ENCODE measurements at places on chromosomes 7 and 10. TPM values are rescaled to one million over a fixed set of nuclear protein-coding genes. Genes with fewer than 3 reads are reported as not detected.

Gene FGL2
- 33.0 TPM for total RNA-seq

GRCh38 chr10:70958396-70958795 is 70.0 kb upstream of the PCBD1 start:
- no peaks in the 10 kb centered on the region for H3K36me3 ChIP-seq
- no peak for DNase-seq
- no peak overlapping the region for H3K27ac ChIP-seq
- no peak overlapping the region for H3K4me3 ChIP-seq
- H3K27me3 ChIP-seq, result no peaks in the 10 kb centered on the region

GRCh38 chr7:140179339-140179738 is 2.6 kb upstream of the KDM7A start:
- no peak overlapping the region for H3K4me3 ChIP-seq
- H3K36me3 ChIP-seq, result no peaks in the 10 kb centered on the region
- no peak for DNase-seq
- no peak overlapping the region for H3K27ac ChIP-seq
- H3K27me3 ChIP-seq, result no peaks in the 10 kb centered on the region

GRCh38 chr10:91614225-91614624 is 18.6 kb downstream of the PPP1R3C start:
- no peaks in the 10 kb centered on the region for H3K27me3 ChIP-seq
- DNase-seq, result no peak
- no peak overlapping the region for H3K4me3 ChIP-seq
- peaks cover 7% of the 10 kb centered on the region for H3K4me1 ChIP-seq
- no peaks in the 10 kb centered on the region for H3K36me3 ChIP-seq

DNA sequence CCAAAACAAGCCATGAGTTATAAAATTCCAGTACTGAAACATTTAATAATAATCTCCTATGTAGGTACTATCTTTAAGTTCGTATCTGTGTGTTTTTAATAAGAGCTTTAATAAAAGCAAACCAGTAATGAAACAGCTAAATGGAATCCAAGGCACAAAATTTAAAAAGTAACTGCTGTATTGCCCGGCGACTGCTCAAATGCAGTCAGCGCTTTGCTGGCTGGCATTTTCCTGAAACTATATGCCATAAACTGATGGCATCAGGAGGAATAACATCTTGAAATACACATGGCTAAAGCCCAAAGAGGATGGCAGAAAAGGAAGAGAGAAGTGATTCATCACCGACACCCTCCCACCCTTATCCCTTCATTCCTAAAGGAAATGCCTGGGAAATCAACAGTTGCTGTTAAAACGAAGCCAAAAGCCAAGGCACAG is 133.1 kb downstream of the CUBN start:
- no peaks in the 10 kb centered on the region for H3K36me3 ChIP-seq
- DNase-seq, result no peak
- H3K27ac ChIP-seq, result peak overlapping the region; percentile 69
- H3K4me3 ChIP-seq, result peak overlapping the region; percentile 6

DNA sequence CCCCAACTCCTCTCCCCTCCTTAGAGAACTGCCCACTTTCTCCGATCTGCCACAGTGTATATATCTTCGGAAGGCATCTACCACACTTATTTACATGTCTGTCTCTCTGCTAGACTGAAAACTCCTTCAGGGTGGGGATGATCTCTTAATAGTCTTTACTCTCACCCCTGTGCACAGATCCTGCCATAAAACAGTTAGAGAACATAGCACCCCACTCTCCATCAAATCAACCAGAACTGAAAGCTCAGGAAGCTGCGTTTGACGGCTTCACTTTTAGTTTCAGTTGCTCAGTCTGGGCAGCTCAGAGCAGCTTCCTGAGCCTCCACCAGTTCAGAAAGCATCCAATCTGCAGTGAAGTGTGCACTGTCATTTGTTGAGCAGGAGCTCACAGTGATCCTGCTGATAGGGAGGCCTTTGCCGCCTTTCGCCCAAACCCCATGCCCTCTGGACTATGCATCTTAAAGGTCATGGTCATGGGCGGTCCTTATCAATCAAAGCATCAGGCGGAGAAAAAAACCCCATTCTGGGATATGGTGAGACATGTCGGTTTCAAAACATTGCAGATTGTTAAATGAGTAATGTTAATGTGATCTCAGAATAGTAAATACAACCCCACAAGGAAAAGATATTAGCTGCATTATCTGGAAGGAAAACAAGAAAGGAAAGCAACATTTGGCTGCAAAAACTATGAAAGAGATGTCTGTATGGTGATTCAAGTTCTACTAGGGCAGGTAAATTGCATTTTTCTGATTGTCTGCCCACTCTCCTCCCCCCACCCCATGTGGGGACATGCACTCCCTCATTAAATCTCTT is 167.1 kb upstream of the ADO start:
- DNase-seq, result no peak
- peaks cover 56% of the 10 kb centered on the region for H3K4me1 ChIP-seq
- peak overlapping the region; percentile 81 for H3K27ac ChIP-seq
- no peaks in the 10 kb centered on the region for H3K27me3 ChIP-seq
